HT-29 (cell line): ENCODE measurements at places on chromosomes 4 and X.

- no peak for DNase-seq
Observed at GRCh38 chrX:16994736-16995135, 48.3 kb downstream of the REPS2 start.

DNA sequence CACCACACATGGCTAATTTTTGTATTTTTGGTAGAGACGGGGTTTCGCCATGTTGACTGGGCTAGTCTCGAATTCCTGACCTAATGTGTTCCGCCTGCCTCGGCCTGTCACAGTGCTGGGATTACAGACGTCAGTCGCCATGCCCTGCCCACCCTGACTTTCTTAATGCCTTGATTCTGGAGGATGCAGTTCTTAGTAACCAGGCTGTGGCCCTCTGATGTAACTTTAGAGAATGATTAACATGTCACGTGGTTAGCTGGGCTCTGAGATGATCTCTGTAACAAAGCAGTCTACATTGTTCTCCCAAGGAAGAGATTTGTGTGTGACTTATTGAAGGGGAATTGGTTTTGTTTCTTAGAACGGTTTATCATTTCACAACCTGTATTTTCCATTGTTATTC, 30.6 kb downstream of the ANK2 start:
- DNase-seq: peak; percentile 63

- no peak for DNase-seq
Observed at GRCh38 chr4:167114416-167114971, 119.8 kb downstream of the SPOCK3 start.

GRCh38 chr4:825063-825970, 612 bp downstream of the CPLX1 start:
- DNase-seq: no peak

GRCh38 chr4:56414135-56414670, 21.2 kb downstream of the PPAT start:
- no peak for DNase-seq

DNA sequence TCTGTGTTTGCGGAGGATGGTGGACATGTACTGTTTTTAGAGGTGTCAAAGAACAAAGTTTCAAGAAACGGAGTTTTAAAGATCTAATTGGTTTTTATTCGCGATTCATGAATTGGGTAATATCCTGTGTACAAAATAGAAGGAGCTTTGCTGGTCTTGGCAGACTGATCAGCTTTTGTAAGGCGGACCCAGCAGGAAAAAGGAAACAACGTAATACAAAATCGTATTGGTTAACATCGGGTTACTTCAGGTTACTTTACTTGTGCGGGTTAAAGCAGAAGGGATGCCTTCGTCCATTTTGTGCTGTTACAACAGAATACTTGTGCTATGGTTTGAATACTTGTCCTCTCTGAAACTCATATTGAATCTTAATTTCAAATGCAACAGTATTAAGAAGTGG, 11.4 kb upstream of the NYX start:
- DNase-seq: no peak

GRCh38 chr4:173432430-173432829, 33.5 kb upstream of the SCRG1 start:
- no peak for DNase-seq

DNA sequence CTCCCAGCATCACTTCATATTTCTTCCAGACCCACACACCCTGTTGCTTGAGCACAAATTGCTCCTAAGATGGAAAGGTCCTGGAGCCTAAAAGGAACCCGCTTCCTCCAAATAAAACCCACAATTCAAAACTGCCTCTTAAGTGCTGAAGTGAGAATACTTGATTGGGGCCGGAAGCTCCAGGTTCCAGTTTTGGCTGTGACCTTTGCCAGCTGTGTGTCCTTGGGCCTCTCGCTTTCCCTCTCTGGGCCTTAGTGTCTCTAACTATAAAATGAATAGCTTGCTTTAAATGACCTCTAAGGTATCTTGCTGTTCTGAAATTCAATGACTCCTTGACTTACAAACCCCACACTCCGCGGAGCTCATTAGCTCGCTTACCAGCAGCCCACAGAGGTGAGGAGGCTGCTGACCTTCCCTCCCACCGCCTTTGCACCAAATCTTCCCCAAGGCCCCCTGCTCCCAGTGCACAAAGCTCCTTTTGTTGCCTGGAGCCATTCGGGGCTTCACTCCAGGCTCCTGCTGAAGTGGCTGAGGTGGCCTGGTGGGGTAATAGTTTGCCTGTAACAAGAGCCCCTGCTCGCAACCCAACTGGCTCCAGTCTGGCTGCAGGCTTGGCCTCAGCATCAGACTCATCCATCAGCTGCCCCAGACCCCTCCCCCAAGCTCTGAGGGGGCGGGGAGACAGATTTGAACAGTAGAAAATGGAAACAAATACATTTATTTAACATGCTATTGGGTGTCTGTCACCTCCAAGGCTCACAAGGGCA, 21.8 kb downstream of the STARD8 start:
- no peak for DNase-seq

DNA sequence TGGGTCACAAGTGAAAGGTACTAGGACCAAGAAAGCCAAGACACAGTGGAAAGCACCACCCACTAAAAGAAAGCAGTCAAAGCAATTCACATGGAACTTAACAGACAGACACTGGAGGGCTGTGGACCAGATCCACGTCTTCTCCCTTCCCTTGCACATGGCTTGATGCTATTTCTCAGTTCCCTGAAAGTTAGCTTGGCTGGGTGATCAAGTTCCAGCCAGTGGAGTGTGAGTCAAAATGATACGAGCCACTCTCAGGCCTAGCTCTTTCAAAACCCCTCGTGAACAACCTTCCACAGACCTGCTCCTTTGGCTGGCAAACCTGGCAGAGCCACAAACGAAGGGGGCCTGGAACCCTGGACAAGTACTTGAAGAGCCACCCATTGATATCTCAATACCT, 52.0 kb downstream of the RELL1 start:
- no peak for DNase-seq

DNA sequence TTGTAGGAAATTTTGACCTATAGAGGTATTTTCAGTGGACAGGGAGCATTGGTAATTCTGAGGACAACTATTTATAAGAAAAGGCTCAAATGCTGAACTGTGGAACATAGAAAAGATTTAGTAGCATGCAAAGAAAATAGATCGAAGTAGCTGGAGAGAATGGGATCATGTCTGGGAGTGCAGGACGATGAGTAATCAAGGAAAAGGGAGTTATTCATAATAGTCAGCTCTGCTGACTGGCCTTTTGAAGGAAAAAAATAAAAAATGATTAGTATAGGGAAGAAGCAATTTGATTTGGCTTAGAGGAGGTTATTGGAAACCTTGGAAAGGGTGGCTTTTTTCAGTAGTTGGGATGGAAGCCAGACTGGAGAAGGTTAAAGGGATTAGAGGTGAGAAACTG, 22.9 kb upstream of the ANK2 start:
- DNase-seq: no peak

GRCh38 chr4:89324671-89325070, 17.1 kb upstream of the GPRIN3 start:
- DNase-seq: no peak

DNA sequence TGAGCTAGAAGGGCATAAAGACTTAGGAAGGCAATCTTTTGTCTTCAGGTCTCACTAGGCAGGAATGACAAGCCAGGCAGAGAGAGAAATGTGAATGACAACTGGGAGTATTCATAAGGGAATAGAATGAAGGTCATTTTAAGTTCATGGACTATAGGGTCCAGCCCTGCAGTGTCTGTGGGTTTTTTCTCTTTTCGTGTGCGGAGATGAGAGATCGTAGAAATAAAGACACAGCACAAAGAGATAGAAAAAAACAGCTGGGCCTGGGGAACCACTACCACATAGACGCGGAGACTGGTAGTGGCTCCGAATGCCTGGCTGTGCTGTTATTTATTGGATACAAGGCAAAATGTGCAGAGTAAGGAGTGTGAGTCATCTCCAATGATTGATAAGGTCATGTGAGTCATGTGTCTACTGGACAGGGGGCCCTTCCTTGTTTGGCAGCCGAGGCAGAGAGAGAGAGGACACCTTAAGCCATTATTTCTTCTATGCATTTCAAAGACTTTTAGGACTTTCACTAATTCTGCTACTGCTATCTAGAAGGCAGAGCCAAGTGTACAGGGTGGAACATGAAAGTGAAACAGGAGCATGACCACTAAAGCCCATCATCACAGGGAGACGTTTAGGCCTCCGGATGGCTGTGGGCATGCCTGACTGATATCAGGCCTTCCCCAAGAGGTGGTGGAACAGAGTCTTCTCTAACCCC, 921.8 kb upstream of the PCDH10 start:
- no peak for DNase-seq

GRCh38 chr4:93802045-93802444, 26.5 kb upstream of the ATOH1 start:
- DNase-seq: no peak

GRCh38 chr4:4398430-4398829, 11.5 kb downstream of the NSG1 start:
- no peak for DNase-seq

GRCh38 chr4:71186566-71187403, 152.0 kb upstream of the SLC4A4 start:
- peak; percentile 37 for DNase-seq

DNA sequence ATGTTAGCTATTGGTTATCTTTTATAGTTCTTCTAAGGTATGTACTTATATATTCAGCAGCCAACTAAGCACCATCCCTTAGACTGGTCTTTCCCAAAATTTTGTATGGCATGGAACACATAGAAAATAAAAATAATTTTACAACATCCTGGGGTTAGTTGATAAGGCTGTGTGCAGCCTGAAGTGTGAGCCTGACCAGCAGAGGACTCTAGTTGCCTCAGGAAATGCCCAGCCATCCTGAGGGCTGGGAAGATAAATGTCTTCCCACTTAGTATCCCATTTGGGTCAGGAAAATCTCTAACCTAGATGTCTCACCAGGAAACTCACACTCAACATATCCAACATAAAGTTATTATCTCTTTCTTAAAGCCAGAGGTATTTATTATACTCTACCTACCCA, 251.4 kb upstream of the POF1B start:
- no peak for DNase-seq

GRCh38 chr4:83484500-83485461, at the start of gene ABRAXAS1:
Gene ABRAXAS1 (minus strand): TSS chr4:83485100. CDS start chr4:83485072, 28 bp downstream.
- peak; percentile 86 for DNase-seq

GRCh38 chr4:149716728-149717127, 98.9 kb downstream of the IQCM start:
- DNase-seq: no peak

DNA sequence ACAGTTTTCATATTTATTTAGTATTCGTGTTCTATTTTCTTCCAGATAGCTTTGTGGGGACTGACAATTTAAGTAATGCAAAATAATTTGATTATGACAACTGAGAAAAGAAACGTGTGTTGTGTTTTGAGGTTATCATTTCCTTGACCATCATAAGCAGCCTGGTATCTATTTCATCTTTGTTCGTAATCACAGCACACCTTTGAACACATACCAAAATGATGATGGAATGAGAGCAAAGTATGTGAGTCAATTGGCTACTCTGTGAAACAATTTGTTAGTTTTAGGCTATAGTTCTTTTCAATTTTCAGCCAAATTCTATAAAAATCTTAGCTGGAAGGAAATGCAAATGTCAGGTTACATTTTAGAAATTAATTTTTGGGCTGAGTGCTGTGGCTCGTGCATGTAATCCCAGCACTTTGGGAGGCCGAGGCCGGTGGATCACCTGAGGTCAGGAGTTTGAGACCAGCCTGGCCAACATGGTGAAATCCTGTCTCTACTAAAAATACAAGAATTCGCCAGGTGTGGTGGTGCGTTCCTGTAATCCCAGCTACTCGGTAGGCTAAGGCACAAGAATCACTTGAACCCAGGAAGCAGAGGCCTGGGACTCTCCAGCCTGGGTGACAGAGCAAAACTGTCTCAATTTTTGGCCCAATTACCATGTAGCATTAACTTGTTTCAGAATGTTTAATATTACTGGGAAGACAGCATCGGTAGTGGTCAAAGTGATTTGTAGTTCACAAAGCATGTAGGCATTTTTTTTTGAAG, 1.1 kb upstream of the DUSP21 start:
- DNase-seq: no peak

- no peak for DNase-seq
Observed at GRCh38 chrX:15890463-15890862, 35.9 kb upstream of the AP1S2 start.

GRCh38 chr4:83217721-83218522, 66.7 kb downstream of the COQ2 start:
- DNase-seq: peak; percentile 68

DNA sequence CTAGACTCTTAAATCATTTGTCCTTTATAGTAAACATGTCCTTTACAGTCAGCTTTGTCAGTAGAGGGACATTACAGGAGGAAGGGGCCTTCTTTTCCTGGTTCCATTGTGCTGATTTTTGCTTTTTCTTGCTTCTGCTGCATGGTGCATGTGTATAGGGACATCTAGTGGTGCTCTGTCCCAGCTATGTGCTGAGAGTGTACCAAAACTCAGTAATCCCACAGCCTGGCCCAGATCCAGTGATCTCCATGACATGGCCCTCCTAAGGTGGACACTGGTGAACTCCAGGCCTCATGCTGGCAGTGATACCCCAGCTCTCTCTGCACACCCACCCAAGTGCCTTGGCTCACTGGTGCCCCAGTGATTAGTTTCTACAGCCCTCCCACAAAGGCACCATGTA, 45.2 kb downstream of the MAGEB17 start:
- peak; percentile 20 for DNase-seq

DNA sequence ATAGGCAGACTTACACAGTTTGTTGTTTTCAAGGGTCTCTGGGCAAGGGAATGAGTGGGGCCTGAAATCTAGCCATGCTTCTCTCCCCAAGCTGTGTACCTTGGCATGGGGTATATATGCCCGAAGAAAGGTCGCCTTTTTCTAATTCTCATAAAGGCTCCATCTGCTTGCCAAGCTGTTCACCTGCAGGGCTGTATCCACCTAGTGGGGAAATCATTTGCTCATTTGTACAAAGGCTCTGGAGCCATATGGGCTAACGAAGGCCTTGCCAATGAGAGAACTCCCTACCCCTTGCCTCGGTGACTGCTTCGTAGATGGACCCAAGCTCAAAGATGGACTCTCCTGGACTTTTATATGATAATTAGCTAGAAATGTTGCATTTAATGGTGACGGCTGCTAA, 1097.0 kb downstream of the PDHA2 start:
- no peak for DNase-seq

DNA sequence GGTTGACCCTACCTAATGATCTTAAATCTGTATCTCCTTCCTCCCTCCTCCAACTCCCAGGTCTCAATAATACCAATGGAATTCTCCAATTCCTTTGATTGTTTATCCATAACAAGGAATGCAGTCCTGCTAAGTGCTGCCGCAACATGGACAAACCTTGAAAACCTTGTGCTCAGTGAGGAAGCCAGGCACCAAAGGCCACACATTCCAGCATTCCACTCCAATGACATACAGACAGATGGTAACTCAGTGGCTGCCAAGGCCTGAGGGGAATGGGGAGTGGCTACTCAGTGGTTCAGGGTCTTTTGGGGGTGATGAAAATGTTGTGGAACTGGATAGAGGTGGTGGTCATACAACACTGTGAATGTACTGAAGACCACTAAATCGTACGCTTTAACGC, 10.4 kb downstream of the HAUS7 start:
- DNase-seq: no peak

- DNase-seq: no peak
Observed at GRCh38 chrX:132395026-132395425, 93.8 kb downstream of the MBNL3 start.

DNA sequence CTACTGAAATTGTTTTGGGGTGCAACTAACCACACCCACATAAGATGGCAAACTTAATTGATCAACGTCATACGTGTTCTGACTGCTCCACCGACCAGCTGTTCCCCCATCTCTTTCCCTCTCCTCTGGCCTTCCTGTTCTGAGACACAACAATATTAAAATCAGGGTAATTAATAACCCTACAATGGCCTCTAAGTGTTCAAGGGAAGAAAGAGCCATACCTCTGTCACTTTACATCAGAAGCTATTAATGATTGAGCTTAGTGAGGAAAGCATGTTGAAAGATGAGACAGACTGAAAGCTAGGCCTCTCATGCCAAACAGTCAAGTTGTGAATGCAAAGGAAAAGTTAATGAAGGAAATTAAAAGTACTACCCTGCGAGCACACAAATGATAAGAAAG, 173.9 kb upstream of the FTHL17 start:
- DNase-seq: no peak
